GM23248 (cell line): ENCODE measurements at places on chromosomes 4 and X. TPM values are rescaled to one million over a fixed set of nuclear protein-coding genes. Genes with fewer than 3 reads are reported as not detected.

GPR82 gene
- total RNA-seq = not detected in 2 replicates

GRCh38 chr4:7793186-7793585 lies 146.5 kb downstream of the AFAP1 start:
- no peak for DNase-seq

DNA sequence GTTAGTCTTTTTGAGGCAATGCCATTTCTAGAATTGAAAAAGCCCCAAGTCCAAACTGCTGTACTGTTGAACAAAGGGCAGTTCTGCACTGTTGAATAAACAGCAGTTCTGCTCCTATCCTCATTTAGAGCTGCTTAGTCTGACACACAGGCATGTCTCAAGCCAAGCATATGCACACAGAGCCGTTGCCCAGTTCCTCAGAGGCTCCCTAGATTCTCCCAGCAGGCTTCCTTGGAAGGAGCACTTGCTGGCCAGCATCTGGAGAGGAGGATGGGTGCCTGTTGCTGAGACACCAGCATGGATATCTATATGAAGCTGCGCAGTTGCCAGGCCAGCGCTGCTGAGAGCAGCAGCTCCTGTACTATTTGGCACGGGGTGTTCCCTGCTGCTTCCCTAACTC lies 138.3 kb upstream of the USP38 start:
- DNase-seq = peak; percentile 56

GRCh38 chr4:182105416-182105815 lies 137.8 kb upstream of the TENM3 start:
- DNase-seq = no peak

GRCh38 chr4:107183155-107183774 lies 147.2 kb upstream of the DKK2 start:
- peak; percentile 80 for DNase-seq

HSD17B11 gene
- total RNA-seq = 37.0 and 44.6 TPM in 2 replicates
